ENCODE measurements at places on chromosomes 5 and 9.

- DNase-seq = no peak
These were observed 15.7 kb downstream of the NACC2 start for GRCh38 chr9:136079211-136079915.

DNA sequence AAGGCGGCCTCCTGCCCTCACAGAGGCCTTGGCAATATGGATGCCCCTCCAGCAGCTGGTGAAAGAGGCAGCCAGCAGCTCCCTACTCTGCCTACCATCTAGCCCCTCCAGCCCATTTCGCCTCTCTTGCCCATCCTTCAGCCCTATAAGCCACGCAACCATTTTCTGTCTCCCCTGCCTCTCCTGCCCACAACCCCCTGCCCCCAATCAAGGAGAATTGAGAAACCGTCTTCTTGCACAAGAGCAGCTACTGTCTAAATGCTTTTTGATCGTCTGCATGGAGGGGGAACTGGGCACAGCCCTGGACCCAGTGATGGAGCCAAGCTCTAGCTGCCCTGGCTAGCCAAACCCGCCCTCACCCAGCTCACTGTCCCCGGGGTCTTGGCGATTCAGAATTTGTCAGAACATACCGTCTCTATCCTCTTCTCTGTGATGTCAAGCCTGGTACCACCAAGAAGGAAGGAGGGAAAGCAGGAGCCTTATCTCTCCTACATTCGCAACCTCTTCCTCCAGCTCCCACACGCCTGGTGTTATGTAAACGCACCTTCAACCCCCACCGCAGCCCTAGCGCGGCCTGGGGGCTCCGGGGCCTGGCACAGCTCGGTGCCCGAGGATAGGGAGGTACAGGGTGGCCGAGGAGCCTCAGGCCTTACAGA, 1.2 kb downstream of the SPRY4 start:
- no peak for DNase-seq

- peak; percentile 21 for DNase-seq
These were observed 32.7 kb downstream of the TMEFF1 start for GRCh38 chr9:100505564-100506159.

- DNase-seq = no peak
These were observed 48.1 kb downstream of the FOCAD start for GRCh38 chr9:20732118-20732517.

DNA sequence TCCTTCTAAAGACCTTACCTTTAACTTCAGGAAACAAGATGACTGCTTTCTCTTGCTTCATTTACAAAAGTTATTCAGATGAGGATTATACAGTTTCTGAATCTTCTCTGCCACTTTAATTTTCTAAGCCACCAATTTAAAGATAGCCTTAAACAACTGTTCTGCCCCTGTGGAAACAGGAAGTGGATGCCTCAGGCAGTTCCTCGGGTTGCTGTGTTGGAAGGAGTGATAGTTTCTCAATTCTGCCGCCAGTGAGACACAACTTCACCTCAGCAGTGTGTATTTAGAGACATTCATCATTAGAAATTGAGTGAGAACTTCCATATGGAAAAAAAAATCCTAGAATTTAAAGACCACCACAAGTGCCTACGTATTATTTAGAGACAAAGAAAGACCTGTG, 475.1 kb upstream of the WWC1 start:
- no peak for DNase-seq

DNA sequence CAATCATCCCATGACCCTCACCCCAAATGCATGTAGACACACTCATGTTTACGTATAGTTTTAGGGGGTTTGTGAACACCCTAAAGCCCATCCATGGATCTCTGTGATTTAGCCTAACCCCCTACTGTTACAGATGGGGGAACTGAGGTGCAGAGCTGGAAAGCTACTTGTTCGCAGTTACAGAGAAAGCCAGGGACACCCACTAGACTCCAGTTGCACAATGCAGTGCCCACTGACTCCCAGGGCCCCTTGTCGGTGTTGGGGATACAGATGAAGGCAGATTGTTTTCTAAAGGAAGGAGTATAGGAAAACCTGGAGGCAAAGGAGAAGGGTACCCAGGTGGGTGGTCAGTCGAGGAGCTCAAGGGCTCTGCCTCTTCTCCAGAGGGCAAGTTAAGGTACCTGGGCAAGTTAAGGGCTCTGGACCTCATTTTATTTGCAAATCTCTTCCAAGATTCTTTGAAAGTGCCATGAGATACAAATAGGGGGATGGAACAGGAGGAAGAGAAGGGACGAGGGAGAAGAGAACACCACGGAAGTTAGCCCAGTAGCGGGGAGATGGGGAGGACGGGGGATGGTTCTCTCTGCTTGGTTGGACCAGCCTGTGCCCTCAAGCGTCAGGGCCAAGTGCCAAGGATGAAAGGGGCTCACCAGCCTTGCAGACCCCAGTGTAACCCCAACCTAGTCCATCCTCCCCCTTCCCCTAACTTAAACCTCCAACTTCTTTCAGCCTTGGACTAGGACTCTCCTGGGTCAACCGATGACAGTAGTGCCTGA, 958 bp downstream of the MYOZ3 start:
- no peak for DNase-seq

DNA sequence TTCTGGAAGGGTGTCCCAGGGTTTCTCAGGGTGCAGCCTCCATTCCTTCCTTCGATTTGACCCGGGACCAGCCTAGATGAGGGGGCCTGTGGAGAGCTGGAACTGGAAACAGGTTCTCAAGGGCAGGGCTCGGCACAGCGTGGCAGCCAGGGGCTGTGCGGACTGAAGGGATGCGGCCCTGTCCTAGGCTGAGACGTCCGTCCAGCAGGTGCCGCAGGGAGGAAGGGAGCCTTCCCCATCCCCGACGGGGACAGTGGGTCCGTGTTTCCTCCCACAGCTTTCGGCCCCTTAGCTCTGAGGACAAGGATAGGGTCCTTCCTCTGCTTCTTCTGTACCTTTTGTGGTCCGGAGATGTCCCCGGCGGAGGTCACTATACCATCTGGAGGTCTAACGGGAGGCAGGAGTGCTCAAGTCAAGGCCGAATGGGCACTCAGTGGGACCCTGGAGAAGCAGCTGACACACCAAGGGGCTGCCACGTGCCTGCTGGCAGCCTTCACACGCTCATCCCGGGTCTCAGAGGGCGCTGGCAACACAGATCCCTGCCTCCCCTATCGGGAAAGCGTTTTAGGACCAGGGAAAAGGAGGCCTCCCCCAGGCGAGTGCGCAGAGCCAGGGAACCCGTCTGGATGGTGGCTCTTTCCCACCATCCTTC, 49.9 kb downstream of the USP20 start:
- no peak for DNase-seq

GRCh38 chr5:161376034-161376433, 170.5 kb downstream of the GABRB2 start:
- no peak for DNase-seq

DNA sequence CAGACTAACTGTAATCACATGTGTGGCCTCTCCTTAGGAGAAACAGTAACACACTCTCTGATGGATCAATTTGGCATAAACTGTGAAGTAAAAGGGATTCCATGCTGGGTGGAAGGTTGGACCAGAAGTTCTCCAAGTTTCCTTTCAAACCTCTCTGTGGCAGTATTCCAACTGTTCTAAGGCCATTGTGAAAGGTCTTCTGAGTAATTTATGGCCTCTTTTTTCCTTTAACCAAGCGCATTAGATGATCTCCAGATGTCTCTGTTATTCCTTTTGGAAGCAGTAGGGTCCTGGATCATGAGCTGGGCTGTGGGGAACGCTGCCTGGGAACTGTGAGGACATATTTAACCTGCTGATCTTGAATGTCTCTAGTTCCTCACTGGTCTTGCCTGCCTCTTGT, 80.6 kb upstream of the IL6ST start:
- no peak for DNase-seq

GRCh38 chr5:40985501-40985900, 76.2 kb downstream of the C7 start:
- DNase-seq = no peak

DNA sequence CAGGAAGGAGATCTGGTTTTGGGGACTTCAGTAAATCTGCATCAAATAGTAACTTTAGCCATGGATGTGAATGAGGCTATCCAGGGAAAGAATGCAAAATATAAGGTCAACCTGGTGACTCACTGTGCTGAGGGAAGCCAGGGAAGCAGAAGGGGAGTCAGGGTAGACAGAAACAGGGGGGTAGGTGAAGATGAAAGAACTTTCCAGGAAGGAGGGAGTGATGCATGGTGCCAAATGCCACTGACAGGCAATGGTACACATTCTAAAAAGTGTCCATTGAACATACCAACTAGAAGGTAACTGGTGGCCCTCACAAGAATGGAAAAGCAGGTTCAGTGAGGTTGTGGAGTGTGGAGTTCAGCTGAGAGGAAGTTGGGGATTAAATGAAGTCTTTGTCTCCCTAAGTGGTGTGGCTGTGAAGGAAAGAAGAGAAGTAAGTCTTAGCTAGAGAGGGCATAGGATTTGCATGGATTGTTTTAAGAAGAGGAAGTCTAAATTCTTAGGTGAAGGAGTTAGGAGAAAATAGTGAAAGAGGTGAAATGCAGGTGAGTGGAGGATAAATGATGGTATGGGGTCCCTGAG, 35.5 kb downstream of the PALM2AKAP2 start:
- DNase-seq = no peak

GRCh38 chr5:80541392-80541791, 28.7 kb downstream of the ANKRD34B start:
- DNase-seq = no peak

DNA sequence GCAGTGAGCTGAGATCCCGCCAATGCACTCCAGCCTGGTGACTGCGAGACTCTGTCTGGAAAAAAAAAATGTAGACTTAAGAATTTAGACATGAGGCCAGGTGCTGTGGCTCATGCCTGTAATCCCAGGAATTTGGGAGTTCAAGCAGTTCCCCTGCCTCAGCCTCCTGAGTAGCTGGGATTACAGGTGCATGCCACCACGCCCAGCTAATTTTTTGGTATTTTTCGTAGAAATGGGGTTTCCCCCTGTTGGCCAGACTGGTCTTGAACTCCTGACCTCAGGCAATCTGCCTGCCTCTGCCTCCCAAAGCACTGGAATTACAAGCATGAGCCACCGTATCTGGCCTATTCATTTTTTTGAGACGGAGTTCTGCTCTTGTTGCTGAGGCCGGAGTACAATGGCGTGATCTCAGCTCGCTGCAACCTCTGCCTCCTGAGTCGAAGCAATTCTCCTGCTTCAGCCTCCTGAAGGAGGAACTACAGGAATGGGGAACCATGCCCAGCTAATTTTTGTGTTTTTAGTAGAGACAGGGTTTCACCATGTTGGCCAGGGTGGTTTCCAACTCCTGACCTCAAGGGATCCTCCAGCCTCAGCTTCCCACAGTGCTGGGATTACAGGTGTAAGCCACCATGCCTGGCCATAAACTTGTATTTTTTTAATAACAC, 14.0 kb downstream of the DDX46 start:
- no peak for DNase-seq

GRCh38 chr5:1800472-1801221, 560 bp upstream of the NDUFS6 start:
- no peak for DNase-seq

GRCh38 chr5:73325546-73325945, 123.0 kb downstream of the FOXD1 start:
- no peak for DNase-seq

- no peak for DNase-seq
These were observed 95.3 kb upstream of the MRPS30 start for GRCh38 chr5:44713446-44713845.

DNA sequence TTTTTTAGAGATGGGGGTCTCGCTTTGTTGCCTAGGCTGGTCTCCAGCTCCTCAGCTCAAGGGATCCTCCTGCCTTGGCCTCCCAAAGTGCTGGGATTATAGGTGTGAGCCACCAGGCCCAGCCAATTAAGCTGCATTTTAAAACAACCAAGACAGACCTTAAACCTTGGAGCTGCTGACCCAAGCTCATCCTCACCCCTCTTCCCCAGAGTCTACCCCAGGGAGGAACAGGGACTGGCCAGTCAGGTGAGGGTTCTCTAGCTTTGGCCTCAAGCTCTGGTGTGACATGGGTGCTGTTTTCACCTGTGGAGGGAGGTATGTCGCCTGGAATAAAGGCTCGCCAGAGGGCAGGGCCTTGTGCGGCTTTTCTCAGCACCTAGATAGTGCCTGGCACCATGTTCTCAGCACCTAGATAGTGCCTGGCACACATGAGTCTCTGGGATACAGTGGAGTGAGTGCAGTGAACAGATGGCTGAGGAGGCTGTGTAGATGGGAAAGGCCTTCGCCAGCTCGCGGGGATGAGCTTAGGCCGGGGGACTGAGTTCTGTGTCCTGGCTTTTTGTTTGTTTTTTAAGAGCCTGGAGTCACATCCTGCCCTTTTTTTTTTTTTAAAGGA, 7.4 kb downstream of the CDK9 start:
- no peak for DNase-seq

DNA sequence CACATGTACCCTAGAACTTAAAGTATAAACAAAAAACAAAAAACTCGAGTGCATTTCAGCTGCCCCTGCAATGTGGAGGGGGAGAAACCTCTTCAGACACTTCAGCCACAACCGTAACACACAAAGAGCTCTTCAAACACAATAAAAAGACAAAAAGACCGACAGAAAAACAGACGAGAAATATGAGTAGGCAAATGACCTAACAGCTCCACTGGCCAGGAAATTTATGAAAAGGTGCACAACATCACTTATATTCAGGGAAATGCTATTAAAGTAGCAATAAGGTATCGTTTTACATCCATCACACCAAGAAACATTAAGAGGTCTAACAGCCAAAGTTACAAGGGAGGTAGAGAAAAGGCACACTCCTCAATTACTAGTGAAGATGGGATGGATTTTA, 6.2 kb downstream of the ZBED3 start:
- no peak for DNase-seq

DNA sequence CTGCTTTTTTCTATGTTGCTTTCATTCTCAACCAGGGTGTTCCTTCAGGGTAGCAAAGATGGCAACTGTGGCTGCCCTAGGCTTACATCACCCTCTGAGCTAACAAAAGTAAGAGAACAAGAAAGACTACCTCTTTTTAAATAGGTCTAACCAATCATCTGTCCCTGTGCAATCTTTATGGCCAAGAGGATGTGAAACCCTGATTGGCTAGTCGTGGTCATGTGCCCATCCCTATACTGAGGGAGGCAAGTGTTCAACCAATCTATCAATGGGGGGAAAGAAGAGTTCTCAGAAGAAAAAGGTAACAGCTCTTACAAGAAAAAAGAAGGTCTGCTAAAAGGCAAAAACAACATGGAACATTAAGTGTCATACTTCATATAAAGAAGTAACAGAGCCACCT, 11.7 kb upstream of the SNCAIP start:
- no peak for DNase-seq

All from activated T-helper 1 cell treated with Interleukin-2 at 50 U/mL for 16 hours (primary cell).